ENCODE measurements at places on chromosomes 7 and 10.
A peak's percentile ranks its signal among the peaks of the same experiment; 100 is the strongest.

- DNase-seq: peak; percentile 40
These were observed 1.7 kb upstream of the TNKS2 start for GRCh38 chr10:91796331-91797047.

GRCh38 chr10:128048819-128049210 is 77.4 kb downstream of the MKI67 start:
- no peak for DNase-seq

GRCh38 chr7:22942191-22942590 is 71.7 kb downstream of the HYCC1 start:
- DNase-seq: no peak

DNA sequence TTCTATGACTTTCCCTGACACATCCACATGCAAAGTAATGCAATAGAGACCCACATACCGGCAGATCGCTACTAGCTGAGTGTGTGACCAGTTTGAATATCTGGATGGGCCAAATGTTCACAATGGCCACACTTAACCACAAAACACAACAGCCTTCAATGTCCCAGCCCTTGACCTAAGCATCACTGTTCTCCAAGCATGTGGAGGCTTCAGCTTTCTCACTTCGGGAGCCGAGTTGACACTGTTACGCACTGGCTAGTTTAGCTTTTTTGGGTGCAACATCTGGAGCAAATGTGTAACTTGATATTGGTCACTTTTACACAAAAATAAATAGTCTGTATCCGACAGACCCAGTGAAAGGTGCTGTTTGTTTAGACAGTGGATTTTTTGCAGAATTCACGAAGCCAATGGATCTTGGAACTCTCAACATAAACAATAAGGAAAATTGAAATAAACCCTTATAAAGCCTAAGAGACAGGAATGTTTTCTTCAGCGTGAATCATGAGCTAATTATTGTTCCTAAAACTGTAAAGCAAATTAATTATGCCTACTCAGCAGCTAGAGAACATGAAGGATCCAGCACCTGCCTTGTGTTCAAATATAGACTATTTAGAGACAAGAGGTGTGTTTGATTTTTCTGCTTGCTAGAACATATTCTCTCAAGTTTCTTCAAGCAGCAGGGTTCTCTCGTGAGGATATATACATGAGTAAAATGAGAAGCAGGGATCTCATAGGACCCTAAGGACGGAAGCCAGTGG is 117.6 kb upstream of the JCAD start:
- DNase-seq: no peak

- no peak for DNase-seq
These were observed 12.3 kb upstream of the ENO4 start for GRCh38 chr10:116836902-116837523.

DNA sequence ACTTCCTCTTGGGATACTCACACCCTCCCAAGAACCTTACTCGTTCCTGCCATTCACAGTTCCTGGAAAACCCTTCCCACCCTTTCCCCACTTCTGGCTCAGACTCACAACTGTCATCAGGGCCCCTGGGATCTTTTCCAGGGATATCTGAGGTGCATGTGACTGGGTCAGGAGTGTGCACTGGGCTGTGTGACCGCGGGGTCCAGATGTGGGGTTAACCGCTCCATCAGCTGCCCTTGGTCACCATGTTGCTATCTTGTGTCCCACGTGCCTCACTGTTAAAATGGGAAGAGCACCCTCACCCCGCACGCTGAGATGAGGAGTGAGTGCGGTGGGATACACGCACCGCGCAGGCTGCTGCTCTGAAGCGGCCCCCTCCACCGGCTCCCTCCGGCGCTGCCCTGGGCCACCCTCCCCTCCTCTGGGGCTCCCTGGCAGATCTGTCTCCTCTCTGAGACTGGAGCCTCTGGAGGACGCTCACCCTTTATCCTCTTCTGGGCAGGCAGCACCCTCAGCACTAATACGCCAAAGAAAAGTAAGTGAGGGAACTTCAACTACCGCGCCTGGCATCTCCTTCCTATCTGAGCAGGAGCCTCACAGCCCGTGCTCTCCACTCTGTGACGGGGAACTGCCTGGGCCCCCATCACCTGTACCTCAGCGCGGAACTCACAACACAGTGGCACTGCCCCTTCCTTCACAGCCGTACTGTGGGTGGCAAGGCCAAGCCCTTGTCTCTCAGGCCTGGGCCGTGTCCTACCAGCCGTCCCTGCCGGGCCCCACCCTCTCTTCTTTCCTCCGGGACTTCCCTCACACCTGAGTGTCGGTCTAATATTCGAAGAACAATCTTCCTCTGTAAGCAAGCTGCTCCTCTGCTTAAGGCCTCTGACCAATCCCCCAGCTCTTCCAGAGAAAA is 15.6 kb downstream of the COBL start:
- DNase-seq: no peak

- DNase-seq: no peak
These were observed 88.9 kb upstream of the ODAD2 start for GRCh38 chr10:28087661-28088351.

- no peak for DNase-seq
These were observed at the start of gene KNDC1 for GRCh38 chr10:133159950-133160825. Gene KNDC1 (plus strand): TSS chr10:133160219. CDS start chr10:133160468, 249 bp downstream.

DNA sequence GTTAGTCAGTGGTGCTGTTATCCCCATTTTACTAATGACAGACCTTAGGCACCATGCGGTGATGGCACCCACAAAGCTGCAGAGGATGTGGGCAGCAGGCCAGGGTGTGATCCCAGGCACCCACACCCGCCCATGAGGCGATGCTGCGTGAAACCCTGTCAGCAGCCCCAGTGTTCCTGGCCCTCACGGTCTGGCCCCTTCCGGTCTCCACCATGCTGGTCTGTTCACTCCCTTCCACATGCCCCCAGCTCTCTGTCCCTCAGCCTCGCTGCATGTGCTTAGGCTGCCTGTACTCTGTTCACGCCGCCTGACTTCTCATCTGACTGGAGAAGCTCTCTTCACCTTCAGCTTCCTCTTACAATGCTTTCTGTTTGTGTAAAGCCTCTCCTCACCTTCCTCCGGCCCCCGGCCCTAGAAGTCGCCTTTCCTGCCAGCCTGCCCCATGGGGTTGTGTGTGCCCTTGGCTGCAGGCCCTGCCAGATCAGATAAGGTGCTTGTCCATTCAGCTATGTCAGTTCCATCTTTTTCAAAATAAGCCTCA is 17.6 kb upstream of the ORAI2 start:
- no peak for DNase-seq

DNA sequence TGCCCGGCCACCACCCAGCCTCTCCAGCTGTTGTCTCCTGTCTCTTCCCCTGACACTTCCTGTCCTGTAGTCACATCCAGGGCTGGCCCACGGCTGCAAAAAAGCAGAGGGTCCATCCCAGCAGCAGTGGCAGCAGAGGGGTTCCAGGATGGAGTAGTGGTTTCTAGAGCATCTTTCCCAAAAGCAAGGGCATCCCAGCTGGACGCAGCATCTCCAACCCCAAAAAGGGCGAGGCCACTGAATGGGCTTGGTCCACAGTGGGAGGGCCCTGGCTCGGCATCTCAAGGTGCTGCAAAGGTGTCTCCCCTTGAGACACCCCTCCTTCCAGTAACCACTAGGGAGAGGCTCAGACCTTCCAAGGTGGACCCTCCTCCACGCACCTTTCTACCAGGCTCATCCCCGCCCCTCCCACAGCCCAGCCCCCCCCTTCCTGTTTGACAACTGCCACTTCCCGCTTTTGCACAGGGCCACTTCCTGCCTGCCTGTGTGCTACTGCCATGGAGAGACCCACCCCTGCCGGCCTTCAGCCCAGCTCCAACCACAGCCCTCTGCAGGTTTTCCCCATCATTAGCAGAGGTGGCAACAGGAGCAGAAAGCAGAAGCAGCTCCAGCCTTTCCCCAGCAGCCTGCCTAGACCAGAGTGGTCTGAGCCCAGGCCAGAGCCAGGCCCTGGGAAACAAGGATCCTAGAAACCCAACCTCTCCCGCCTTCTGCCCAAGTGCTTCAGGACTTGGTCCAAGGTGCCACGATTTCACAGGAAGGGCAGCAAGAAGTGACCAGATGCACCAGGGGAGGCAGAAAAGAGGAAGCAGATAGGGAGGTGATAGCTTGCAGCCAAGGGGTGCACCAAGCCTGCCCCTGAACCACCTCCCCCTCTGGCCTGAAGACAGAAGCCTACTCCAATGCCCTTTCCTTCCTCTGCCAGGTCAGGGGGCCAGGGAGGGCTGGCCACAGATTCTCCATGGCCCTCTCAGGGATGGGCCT is 8.6 kb downstream of the CAMK2G start:
- no peak for DNase-seq

DNA sequence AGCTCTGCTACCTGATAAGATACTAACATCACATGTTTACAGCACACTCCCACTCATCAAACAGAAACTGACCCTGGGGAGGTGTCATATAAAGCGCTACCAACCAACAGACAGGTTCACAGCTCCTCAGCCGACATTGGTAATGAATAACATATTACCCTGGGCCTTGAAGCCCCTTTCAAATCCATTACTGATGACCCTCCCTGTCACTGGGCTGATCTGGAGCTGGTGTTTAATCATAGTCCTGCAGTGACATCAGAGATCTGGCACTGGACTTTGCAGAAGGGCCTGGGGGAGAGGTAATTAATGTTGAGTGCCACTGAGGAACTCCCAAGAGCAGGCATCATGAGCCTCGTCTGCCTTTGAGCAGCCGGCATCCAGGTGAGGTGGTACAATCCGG is 306.5 kb upstream of the NFE2L3 start:
- DNase-seq: no peak

GRCh38 chr10:131162866-131163843 is 148.4 kb downstream of the TCERG1L start:
- no peak for DNase-seq

- DNase-seq: no peak
These were observed 40.3 kb upstream of the ANK3 start for GRCh38 chr10:60430017-60430416.

- no peak for DNase-seq
These were observed 488.9 kb downstream of the SH2D4B start for GRCh38 chr10:81026591-81026990.

GRCh38 chr7:112206991-112207592 is 597 bp downstream of the ZNF277 start:
- DNase-seq: peak; percentile 19

- DNase-seq: no peak
These were observed 124.9 kb upstream of the TPK1 start for GRCh38 chr7:144960763-144961162.

GRCh38 chr7:138864667-138865066 is 66.7 kb upstream of the ATP6V0A4 start:
- DNase-seq: no peak

DNA sequence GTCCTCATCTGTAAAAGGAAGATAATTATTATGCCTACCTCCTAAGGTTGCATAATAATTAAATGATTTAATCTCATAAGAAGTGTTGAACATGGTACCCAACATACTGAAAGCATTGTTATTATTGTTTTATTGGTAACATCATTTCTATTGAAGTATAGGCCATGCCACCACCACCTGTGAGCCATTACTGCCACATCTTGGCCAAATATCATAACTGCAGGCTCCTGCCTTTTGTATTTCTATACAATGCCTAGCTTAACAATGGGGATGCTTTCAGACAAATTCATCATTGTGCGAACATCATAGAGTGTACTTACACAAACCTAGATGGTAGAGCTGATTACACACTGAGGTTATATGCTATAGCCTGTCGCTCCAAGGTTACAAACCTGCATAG is 61.1 kb upstream of the NPSR1 start:
- DNase-seq: no peak

GRCh38 chr10:91200314-91201212 is 19.9 kb upstream of the PCGF5 start:
- peak; percentile 29 for DNase-seq

- no peak for DNase-seq
These were observed 79.5 kb upstream of the PCBD1 start for GRCh38 chr10:70967591-70968587.

DNA sequence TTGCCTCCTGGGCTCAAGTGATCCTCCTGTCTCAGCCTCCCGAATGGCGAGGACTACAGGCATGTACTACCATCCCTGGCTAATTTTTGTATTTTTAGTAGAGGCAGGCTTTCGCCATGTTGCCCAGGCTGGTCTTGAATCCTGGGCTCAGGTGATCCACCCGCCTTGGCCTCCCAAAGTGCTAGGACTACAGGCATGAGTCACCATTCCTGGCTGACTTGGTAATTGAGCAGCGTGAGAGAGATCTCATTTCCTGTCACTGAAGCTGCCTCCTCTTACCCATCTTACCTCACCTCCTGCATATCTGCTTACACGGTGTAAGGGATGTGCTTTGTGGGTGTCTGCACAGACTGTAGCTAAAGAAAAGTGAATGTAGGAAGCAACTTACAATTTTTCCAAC is 9.7 kb downstream of the IFIT3 start:
- DNase-seq: no peak

GRCh38 chr7:2072042-2072441 is 160.7 kb downstream of the MAD1L1 start:
- no peak for DNase-seq

DNA sequence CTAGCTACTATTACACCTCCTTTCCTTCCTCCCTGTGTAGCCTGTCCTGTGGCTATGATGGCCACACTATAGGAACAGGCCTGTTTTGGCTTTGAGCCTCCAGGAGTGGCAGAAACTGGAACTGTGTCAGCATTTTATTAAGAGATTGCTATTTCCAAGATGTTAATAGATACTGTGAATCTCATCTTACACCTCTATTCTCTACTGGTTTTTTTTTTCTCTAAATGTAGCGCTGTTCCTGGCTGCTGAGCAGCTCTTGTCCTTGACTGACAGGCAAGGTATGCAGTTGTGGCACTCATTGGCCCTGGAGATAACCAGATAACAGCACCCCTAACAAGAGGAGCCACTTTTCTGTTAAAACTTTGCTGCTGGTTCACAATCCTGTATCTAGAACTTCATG is 119.5 kb downstream of the EXOC4 start:
- no peak for DNase-seq

GRCh38 chr10:15814565-15814964 is 45.7 kb downstream of the MINDY3 start:
- DNase-seq: no peak

GRCh38 chr7:116305485-116306408 is 95.4 kb downstream of the TES start:
- no peak for DNase-seq

DNA sequence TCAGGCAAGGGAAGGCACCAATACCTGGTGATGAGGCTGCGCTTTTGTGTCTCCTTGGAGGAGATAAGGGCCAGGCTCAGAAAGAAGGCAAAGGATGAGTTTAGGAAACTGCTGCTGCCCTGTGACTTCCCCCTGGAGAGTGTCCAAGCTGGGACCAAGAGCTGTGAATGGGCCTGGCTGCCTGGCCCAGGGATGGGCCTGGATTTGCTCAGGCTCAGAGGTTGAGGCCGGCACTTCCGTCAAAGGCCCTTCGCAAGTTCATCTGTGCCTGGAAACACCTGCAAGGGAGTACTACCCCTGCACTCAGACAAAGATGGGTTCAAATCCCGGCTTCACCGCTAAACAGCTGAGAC is 50.5 kb upstream of the NANOS1 start:
- DNase-seq: no peak

Measured in hematopoietic multipotent progenitor cell treated with erythropoietin and hydrocortisone succinate and interleukin-3 and kit ligand, for 17 days (in vitro differentiated cells).